ENCODE measurements at places on chromosomes 6 and 20. TPM values are rescaled to one million over a fixed set of nuclear protein-coding genes. Genes with fewer than 3 reads are reported as not detected.
A peak's percentile ranks its signal among the peaks of the same experiment; 100 is the strongest.

DNA sequence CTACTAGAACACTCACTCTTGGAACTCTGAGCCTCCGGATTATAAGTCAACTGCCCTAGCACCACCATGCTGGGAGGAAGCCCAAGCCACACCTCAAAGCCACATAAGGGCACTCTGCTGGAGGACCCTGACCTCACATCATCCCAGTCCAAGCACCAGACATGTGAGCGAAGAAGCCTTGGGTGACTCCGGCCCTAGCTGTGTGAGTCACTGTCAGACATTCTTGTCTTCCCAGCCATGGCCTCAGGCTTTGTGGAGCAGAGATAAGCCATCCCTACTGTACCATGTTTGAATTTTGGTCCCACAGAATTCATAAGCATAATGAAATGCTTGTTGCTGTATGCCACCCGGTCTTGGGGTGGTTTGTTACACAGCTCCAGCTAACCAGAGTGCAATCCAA, 247.7 kb downstream of the SOD2 start:
- no peak for DNase-seq

DNA sequence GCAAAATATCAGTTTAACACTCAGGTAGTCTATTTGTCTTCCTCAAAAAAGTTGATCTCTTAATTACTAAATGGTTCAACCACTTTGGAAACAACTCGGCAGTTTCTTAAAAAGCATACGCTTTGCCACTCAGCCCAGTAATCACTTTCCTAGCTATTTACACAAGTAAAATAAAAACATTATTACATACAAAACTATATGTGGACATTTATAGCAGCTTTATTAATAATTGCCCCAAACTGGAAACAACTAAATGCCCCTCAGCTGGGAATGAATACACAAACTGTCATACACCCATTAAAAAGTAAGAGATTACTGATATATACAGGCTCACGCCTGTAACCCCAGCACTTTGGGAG, 7.4 kb downstream of the EEF1A1 start:
- no peak for DNase-seq

- no peak for DNase-seq
These were observed 24.7 kb downstream of the ENTPD6 start for GRCh38 chr20:25220021-25220730.

FOXS1 gene
- total RNA-seq, result not detected

VSTM2L gene
- 0.51 TPM for total RNA-seq

- DNase-seq, result no peak
These were observed 25.4 kb downstream of the DIDO1 start for GRCh38 chr20:62900692-62901584.

- peak; percentile 22 for DNase-seq
These were observed 367.3 kb upstream of the EPHA7 start for GRCh38 chr6:93786474-93787330.

GRCh38 chr20:34748709-34749108, 44.6 kb downstream of the TP53INP2 start:
- no peak for DNase-seq

GRCh38 chr6:129701721-129702455, 8.1 kb downstream of the ARHGAP18 start:
- DNase-seq, result no peak

SALL4 gene
- 0.64 TPM for total RNA-seq

SMLR1 gene
- total RNA-seq, result not detected

DNA sequence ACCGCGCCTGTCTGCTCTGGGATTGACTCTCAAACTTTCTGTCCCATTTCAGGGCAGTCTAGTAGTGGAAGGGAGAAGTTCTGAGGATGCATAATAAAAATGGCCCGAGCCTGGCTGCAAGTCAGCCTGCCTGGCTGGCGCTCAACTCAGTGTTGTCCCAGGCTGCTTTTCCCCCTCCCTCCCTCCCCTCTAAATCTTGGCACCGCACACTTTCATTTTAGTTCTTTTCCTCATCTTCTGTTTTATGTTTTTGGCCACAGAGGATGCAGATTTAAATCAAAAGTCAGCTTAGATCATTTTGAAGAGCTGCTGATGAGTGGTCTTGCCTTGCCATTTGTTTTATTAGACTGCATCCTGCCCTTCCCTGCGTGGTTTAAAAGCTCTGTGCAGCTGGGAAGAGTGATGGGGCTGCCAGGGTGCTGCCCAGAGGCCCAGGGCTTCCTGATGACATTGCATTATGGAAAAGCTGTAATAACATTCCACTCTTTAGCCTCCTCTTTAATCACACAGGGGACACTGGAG, 6.5 kb upstream of the UQCC2 start:
- DNase-seq, result no peak

DNA sequence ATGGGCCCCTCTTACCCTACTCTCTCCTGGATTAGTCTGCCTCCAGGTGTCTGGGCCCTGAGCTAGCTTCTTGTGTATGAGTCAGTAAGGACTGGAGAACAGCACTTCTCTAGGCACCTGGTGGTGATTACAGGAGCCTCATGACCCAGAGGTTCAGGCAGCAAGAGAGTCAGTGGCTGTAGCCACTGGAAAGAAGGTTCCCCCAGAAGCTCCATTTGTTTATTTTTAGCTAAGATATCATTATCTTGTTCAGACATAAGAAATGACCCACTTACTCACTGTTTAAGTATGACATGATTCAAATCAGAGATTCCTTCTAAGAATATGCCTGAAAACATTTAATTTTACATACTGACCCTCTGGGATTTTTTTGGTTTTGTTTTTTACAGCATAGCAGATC, 23.6 kb upstream of the SLC4A11 start:
- no peak for DNase-seq

CLIC5 gene
- total RNA-seq, result not detected

- no peak for DNase-seq
These were observed 178.8 kb upstream of the AFDN start for GRCh38 chr6:167647737-167648470.

WFDC10B gene
- total RNA-seq, result not detected

DNA sequence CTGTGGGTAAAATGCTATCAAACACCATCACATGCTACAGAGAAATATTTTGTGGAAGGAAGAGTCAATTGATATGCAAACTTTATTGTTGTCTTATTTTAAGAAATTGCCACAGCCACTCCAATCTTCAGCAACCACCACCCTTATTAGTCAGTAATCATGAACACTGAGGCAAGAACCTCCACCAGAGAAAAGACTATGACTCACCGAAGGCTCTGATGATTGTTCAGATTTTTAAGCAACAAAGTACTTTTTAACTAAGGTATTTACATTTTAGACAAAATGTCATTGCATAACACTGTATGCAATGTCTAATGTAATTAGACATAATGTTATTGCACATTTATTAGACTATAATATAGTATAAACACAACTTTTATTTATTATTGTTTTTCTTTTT, 26.2 kb upstream of the MMP24 start:
- DNase-seq, result no peak

DNA sequence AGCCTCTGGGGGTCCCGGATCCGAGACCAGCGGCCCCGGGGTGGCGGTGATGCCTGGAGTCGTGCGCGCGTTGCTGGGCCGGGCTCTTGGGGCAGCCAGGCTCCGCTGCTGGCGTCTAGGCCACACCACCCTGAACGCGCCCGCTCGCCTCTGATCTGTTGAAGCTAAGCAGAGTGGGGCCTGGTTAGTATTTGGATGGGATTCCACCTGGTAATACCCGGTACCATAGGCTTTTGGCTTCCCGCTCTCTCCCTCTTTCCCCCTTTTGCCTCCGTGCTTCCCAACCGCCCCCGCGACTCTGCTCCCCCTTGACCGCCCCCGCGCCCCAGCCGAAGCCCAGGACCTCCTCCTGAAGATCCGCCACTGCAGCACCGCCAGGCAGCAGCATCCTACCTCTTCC, 1383.5 kb upstream of the DEFB115 start:
- DNase-seq, result peak; percentile 38

DNA sequence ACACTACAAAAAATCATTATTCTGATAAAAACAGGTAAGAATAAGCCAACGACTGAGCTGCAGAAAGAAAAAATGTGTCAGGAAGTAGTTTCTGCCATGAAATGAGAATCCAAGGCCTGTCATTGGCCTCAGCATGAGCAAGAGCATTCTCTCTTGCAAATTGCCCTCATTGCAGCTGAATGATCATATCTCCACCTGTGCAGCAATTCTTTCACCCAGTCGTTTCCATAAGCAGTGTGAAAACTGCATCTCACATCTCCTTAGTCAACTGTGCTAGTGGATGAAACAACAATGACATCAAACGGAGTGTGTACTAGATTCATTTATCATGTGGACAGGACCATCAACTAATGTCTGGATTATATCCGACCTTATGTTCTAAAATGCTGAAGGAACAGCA, 88.2 kb upstream of the STXBP5 start:
- DNase-seq, result no peak

DNA sequence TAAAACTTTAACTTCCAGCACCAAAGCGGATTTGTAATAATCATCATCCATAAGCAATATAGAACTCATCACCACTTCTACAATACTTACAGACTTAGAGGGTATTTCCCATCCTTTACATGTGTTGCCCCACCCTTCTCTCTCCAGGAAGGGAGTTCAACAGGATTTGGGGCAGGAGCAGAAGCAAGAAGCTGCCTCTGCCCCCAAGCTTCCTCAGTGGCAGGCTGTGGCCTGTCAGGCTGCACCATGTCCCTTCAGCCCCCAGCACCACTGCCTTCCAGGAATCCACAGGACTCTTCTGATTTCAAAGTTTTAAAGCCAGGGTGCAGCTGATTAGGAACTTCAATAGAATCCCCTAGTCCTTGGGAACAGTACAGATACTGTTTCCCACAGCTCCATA, 36.7 kb upstream of the MCM9 start:
- no peak for DNase-seq
